Right cardiac atrium (tissue), 5 donors: ENCODE measurements at places on chromosomes 1 and 21. TPM values are rescaled to one million over a fixed set of nuclear protein-coding genes. Genes with fewer than 3 reads are reported as not detected.

The COX20 gene
- total RNA-seq = 57.8 TPM

The TRPM2 gene
- total RNA-seq = 1.5 TPM

The ZBTB8A gene
- 4.1 TPM for total RNA-seq

The AADACL3 gene
- not detected for total RNA-seq

The ZNF593OS gene
- total RNA-seq = not detected

The PDPN gene
- total RNA-seq = 12.6 TPM

The SHISAL2A gene
- not detected for total RNA-seq

The PLPPR5 gene
- not detected for total RNA-seq

The HMGCS2 gene
- 0.82 TPM for total RNA-seq

The PYHIN1 gene
- 0.66 TPM for total RNA-seq

The CLDN19 gene
- not detected for total RNA-seq

The LCK gene
- 1.3 TPM for total RNA-seq

The HSPA6 gene
- 0.71 TPM for total RNA-seq

The BGLAP gene
- total RNA-seq = not detected

The RPTN gene
- total RNA-seq = not detected
